ENCODE measurements at places on chromosomes 6 and 20.

- no peak for DNase-seq
These were observed 44.3 kb downstream of the PDYN start for GRCh38 chr20:1949347-1950100.

GRCh38 chr6:111949546-111949945, 76.3 kb upstream of the FYN start:
- no peak for DNase-seq

GRCh38 chr6:67300430-67301040, 1334.5 kb upstream of the ADGRB3 start:
- DNase-seq: no peak

GRCh38 chr6:22727710-22728109, 158.3 kb downstream of the HDGFL1 start:
- DNase-seq: no peak

DNA sequence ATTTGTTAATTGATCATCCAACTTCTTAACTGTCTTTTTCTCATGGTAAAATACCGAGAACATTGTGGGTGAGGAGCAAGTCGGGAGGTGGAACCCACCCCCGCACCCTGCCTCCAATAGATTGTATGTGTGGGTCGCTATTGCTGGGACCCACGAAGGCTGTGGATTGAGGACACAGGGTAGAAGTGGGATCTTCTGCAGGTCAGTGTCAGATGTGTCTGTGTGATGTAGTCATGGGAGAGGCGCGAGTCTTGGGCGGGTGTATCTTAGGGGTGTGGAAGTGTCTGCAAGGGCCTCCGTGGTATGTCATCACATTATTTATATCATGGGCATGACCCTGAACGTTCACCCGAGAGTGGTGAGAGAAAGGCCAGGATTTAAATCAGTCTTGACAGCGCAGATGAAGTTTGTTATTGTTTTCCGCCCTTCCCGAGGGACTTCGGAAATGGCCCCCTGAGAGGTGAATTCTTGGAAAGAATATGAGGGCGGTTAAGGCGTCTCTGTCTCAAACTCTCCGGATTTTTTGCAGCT, 472 bp upstream of the PAQR8 start:
- DNase-seq: no peak
